ENCODE measurements at places on chromosomes 12 and 14. TPM values are rescaled to one million over a fixed set of nuclear protein-coding genes. Genes with fewer than 3 reads are reported as not detected.

DNA sequence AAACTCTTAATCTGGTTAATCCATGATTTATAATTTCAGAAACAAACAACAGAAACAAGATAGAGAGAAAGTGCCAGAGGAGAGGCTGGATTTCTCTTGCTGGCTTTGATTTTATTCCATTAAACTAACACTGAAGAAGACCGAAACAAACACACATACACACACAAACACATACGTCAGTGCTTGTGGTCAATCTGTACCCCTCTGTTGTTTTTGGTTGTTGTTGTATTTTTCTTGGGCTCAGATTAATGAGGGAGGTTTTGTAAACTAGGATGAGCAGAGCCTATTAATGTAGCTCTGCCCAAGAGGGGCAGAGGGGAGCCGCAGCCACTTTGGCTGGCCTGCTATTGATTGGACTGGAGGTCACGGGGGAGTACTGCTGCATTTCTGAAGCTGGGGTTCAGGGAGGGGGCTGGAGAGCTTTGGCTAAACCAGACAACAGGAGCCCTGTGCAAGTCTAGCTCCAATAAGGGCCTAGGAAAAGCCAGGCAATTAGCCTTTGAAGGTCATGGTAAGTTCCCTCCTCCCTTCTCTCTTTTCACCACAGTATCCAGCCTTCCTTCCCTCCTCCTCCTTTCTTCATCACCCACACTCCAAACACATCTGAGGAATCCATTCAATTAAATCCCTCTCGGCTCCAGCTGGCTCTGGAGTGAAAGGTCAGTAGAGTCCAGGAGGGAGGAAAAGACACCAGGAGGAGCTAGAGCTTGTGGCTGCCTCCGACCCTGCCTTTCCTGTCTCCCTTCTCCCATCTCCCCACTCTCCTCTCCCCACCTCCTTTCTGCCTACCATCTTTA, 344.1 kb upstream of the LMO3 start:
- no peaks in the 10 kb centered on the region for H3K27me3 ChIP-seq
- no peak for DNase-seq
- no peaks in the 10 kb centered on the region for H3K36me3 ChIP-seq
- no peak overlapping the region for H3K27ac ChIP-seq
- no peaks in the 10 kb centered on the region for H3K4me1 ChIP-seq
- no peak overlapping the region for H3K4me3 ChIP-seq

- no peak overlapping the region for H3K4me3 ChIP-seq
- peaks cover 24% of the 10 kb centered on the region for H3K4me1 ChIP-seq
- no peak for DNase-seq
- H3K27ac ChIP-seq, result no peak overlapping the region
- no peaks in the 10 kb centered on the region for H3K36me3 ChIP-seq
These were observed 68.1 kb downstream of the TTC9 start for GRCh38 chr14:70709726-70710382.

- DNase-seq, result no peak
- H3K27me3 ChIP-seq, result no peaks in the 10 kb centered on the region
- no peaks in the 10 kb centered on the region for H3K36me3 ChIP-seq
These were observed 55.0 kb downstream of the TMX1 start for GRCh38 chr14:51294951-51295525.

DNA sequence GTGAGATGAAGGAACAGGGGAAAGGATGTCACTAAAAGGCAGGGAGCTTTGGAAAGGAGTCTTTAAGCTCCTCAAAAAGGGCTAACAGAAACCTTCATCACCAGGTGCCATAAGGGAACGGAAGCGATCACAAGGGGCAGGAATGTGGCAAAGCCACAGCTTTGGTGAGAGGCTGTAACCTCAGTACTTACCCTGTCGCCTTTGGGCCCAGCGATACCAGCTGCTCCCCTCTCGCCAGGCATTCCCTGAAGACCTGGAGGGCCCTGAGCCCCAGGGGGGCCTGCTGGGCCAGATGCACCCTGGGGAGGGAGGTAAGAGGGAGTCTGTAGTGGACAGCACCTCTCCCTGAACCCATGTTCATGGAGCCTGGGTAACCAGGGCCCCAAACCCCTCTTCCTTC, 18.9 kb downstream of the TMEM106C start:
- peaks cover 2% of the 10 kb centered on the region for H3K4me1 ChIP-seq
- no peak for DNase-seq
- H3K27me3 ChIP-seq, result peaks cover 36% of the 10 kb centered on the region
- no peak overlapping the region for H3K4me3 ChIP-seq
- no peak overlapping the region for H3K27ac ChIP-seq

GRCh38 chr12:54417712-54418440, 1.2 kb downstream of the ITGA5 start:
- peak overlapping the region; percentile 88 for H3K4me3 ChIP-seq
- peak overlapping the region; percentile 91 for H3K27ac ChIP-seq
- H3K36me3 ChIP-seq, result peaks cover 7% of the 10 kb centered on the region
- DNase-seq, result no peak
- H3K27me3 ChIP-seq, result no peaks in the 10 kb centered on the region

- H3K27me3 ChIP-seq, result peaks cover 63% of the 10 kb centered on the region
- no peaks in the 10 kb centered on the region for H3K36me3 ChIP-seq
- H3K4me3 ChIP-seq, result peak overlapping the region; percentile 48
These were observed 183 bp upstream of the PRMT8 start for GRCh38 chr12:3490895-3491144.

GRCh38 chr12:95074766-95075165, 1.3 kb upstream of the NR2C1 start:
- DNase-seq, result no peak
- H3K27me3 ChIP-seq, result no peaks in the 10 kb centered on the region
- no peak overlapping the region for H3K27ac ChIP-seq
- peaks cover 3% of the 10 kb centered on the region for H3K4me1 ChIP-seq
- H3K36me3 ChIP-seq, result peaks cover 3% of the 10 kb centered on the region

DNA sequence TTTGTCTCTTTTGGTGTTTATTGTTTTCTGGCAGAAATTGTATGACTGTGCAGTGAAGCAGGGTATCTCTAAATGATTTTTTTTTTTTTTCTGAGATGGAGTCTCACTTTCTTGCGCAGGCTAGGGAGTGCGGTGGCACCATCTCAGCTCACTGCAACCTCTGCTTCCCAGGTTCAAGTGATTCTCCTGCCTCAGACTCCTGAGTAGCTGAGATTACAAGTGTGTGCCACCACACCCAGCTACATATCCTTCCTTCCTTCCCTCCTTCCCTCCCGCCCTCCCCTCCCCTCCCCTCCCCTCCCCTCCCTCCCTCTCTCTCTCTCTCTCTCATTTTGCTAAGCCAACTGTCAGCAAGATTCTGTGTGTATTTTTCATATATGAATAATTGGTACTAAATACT, 94.4 kb downstream of the PPHLN1 start:
- H3K36me3 ChIP-seq, result no peaks in the 10 kb centered on the region
- no peak overlapping the region for H3K27ac ChIP-seq
- H3K4me3 ChIP-seq, result no peak overlapping the region
- DNase-seq, result no peak
- H3K27me3 ChIP-seq, result no peaks in the 10 kb centered on the region
- H3K4me1 ChIP-seq, result no peaks in the 10 kb centered on the region

DNA sequence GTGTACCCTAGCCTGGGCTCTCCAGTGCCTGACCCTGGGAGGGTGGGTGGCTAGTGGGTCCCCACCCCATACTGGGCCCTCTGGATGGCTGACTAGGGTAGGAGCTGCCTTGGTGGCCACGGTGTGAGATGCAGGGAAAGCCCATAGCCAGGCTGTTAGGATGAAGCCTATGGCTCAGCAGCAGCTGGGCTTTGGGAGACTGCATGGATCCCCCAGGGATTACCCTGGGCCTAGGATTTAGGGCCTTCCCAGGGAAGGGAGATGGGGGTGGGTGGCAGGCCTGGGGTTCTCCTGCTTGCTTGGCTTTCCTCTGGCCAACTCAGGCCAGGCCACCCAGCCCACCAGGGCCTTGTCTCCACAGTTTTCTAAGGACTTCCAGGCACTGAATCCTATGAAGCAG, 6.3 kb downstream of the GSTZ1 start:
- no peak for DNase-seq
- H3K27ac ChIP-seq, result no peak overlapping the region
- H3K36me3 ChIP-seq, result no peaks in the 10 kb centered on the region
- H3K27me3 ChIP-seq, result no peaks in the 10 kb centered on the region
- H3K4me3 ChIP-seq, result no peak overlapping the region
- H3K4me1 ChIP-seq, result peaks cover 4% of the 10 kb centered on the region

- H3K36me3 ChIP-seq, result no peaks in the 10 kb centered on the region
- no peak overlapping the region for H3K27ac ChIP-seq
- no peak overlapping the region for H3K4me3 ChIP-seq
- peaks cover 7% of the 10 kb centered on the region for H3K27me3 ChIP-seq
- H3K4me1 ChIP-seq, result no peaks in the 10 kb centered on the region
- no peak for DNase-seq
These were observed 70.5 kb downstream of the SERPINA3 start for GRCh38 chr14:94682736-94683135.

DNA sequence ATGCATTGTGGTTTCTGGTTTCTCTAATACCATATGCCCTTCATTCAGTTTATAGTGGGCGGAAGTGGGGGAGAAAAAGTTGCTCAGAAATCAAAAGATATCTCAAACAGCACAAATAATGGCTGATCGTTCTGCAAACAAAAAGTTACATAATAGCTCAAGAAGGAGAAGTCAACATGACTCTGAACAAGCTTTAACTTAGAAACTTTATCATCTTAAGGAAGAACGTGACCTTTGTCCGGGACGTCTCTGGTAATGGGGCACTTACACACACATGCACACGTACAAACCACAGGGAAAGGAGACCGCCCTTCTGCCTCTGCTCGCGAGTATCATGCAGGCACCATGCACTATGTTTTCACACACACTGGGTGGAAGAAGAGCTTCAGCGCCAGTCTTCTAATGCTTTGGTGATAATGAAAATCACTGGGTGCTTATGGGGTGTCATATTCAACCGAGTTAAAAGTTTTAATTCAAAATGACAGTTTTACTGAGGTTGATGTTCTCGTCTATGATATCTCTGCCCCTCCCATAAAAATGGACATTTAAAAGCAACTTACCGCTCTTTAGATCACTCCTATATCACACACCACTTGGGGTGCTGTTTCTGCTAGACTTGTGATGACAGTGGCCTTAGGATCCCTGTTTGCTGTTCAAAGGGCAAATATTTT, 4.7 kb downstream of the FOS start:
- H3K27ac ChIP-seq, result no peak overlapping the region
- H3K4me1 ChIP-seq, result peaks cover 20% of the 10 kb centered on the region
- no peaks in the 10 kb centered on the region for H3K27me3 ChIP-seq
- peaks cover 9% of the 10 kb centered on the region for H3K36me3 ChIP-seq
- H3K4me3 ChIP-seq, result no peak overlapping the region
- no peak for DNase-seq

DNA sequence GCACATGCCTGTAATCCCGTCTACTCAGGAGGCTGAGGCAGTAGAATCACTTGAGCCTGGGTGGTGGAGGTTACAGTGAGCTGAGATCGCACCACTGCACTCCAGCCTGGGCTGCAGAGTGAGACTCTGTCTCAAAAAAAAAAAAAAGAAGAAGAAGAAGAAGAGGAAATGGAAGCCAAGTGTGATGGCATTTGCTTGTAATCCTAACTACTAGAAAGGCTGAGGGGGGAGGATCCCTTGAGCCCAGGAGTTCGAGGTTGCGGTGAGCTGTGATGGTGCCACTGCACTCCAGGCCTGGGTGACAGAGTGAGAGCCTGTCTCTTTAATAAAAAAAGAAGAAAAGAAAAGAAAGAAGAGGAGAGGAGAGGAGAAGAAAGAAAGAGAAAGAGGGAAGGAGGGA, 52.1 kb downstream of the LGMN start:
- no peak overlapping the region for H3K27ac ChIP-seq
- no peaks in the 10 kb centered on the region for H3K27me3 ChIP-seq
- DNase-seq, result no peak
- no peak overlapping the region for H3K4me3 ChIP-seq

DNA sequence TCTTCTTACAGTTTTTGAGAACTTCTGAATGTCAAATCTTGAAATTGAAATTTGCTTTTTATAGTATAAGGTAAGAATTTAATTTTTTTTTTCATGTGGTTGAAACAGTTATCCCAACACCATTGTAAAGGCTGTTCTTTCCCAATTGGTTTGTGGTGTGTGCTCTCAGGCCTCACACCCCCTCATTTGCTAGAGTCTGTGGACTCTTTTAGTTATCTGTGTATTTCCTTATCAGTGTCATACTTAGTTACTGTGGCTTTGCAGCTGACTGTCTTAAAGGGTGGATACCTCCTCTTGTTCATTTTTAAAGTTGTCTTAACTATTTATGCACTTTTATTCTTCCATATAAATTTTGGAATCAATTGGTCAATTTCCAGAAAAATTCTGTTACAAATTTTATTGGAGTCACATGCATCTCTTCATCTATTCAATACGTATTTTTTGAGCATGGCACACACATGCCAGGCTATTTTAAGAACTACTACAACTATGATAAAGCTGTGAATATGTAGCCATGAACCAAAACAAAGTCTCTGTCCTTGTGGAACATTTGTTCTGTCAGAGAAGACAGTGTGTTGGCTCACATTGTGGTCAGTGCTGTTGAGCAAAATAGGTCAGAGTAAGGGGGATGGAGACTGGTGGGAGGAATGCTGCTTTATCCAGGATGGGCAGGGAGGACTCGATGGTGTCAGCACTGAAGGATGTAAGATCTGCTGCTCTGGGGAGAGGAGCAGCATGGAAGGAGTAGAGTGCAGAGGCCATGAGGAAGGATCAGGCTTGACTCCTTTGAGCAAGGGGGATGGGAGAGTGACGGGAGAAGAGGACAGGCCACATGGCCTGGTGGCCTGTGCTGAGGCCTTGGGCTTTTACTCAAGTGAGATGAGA, 24.1 kb downstream of the FGF23 start:
- DNase-seq, result no peak
- no peaks in the 10 kb centered on the region for H3K27me3 ChIP-seq
- no peak overlapping the region for H3K27ac ChIP-seq
- H3K4me3 ChIP-seq, result no peak overlapping the region

- H3K27ac ChIP-seq, result no peak overlapping the region
- H3K4me1 ChIP-seq, result peaks cover 5% of the 10 kb centered on the region
- H3K4me3 ChIP-seq, result no peak overlapping the region
- no peak for DNase-seq
- no peaks in the 10 kb centered on the region for H3K36me3 ChIP-seq
These were observed 6.3 kb upstream of the SERPINA1 start for GRCh38 chr14:94394581-94395207.

GRCh38 chr12:100862676-100863075, 68.1 kb downstream of the ANO4 start:
- no peaks in the 10 kb centered on the region for H3K27me3 ChIP-seq
- DNase-seq, result no peak
- H3K36me3 ChIP-seq, result no peaks in the 10 kb centered on the region
- H3K4me1 ChIP-seq, result peaks cover 19% of the 10 kb centered on the region
- no peak overlapping the region for H3K4me3 ChIP-seq
- no peak overlapping the region for H3K27ac ChIP-seq

DNA sequence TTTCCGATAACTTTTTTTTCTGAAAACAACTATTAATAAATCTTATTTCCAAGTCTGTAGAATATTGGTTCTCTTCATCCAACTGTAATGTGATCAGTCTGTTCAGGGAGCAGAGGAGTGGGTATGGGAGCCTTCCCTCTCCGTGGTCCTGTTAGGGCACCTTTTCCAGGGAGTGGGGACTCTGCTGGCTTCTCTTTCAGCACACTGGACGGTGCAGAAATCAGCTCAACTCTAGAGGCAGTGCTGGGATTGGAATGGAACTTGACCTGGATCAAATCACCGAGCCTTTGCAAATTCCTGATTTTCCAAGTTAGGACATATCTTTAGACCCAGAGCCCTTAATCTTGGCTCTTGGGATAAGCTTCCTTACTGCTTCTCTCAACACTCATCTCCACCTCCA, 630.4 kb downstream of the DIO2 start:
- peaks cover 27% of the 10 kb centered on the region for H3K4me1 ChIP-seq
- DNase-seq, result no peak
- no peak overlapping the region for H3K27ac ChIP-seq
- H3K27me3 ChIP-seq, result no peaks in the 10 kb centered on the region

Gene TCL1A
- polyA plus RNA-seq, result not detected

Gene EIF2S3B
- polyA plus RNA-seq, result 0.52 TPM

Gene TXNDC16
- 1.9 TPM for polyA plus RNA-seq

Gene TAS2R30
- 0.03 TPM for polyA plus RNA-seq

Gene LTB4R2
- polyA plus RNA-seq, result 5.4 TPM

Measured in keratinocyte (primary cell).